Dermis blood vessel endothelial cell (primary cell): ENCODE measurements at places on chromosomes 7 and 10. TPM values are rescaled to one million over a fixed set of nuclear protein-coding genes. Genes with fewer than 3 reads are reported as not detected.

- DNase-seq: no peak
Measured at GRCh38 chr10:44180321-44181168, 204.4 kb downstream of the CXCL12 start.

PFKFB3 gene
- 30.1 and 35.3 TPM in 2 replicates for total RNA-seq

DNA sequence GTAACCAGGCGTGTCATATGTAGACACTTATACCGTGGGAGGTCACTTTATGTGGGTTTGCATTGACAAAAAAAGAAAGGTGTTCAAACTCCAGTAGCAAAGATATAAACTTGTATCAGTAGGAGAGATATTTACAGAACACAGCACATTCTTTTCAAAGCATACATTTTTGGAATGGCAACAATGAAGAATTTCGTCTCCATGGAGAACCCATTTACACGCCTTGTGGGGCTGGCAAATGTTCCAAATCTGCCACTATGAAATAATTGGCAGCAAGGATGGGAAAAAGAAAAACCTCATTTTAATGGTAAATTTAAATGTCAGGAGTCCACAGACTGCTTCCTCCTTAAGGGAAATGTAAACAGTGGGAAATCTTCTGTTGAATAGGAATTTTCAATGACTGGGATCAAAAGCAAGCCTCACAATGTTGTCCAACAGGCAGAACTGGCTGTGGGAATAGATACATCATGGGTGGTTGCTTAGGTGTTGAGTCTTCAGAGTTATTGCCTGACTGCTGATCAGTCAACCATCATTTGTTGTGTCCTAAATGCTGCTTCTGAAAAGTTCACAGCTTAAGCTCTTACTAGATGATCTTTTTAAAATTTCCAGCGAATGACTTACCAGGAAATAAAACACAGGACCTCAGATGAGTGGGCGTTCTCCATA is 256.6 kb upstream of the SEMA3C start:
- no peak for DNase-seq

DNA sequence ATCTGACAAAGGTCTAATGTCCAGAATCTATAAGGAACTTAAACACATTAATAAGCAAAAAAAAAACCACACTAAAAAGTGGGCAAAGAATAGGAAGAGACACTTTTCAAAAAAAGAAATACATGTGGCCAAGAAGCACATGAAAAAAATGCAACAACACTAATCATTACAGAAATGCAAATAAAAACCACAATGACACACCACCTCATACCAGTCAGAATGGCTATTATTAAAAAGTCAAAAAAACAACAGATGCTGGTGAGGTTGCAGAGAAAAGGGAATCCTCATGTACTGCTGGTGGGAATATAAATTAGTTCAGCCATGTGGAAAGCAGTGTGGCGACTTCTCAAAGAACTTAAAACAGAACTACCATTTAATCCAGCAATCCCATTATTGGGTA is 119.0 kb downstream of the LMBR1 start:
- DNase-seq: no peak

GRCh38 chr10:43228783-43229207 is 38.1 kb downstream of the RASGEF1A start:
- no peak for DNase-seq

DNA sequence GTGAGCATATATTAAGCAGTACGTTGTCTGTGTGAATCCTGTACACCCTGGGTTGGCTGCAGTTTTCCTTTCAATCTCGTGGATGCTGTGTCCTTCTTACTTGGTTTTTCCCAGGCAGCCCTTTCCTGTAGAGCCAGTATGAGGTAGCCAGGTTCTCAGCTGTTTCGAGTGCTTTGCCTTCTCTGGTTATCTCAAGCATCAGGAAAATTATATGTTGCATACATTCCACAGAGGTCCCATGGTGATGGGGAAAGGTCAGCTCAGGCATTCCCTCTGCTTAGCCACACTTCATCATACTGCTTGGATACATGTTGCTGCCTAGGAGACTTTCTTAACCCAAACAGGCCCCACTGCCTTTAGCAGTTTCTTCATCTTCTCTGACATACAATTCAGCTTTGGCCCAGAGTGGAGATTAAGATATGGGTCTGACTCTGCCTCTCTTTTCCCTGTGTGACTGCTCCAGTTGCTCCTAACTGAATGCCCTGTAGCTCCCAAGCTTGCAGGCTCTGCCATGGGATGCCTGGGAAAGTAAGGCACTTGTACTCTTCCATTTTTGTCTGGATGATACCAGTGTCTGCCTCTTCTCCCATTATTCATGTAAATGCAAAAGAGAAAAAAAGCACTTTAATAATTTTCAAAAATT is 11.3 kb downstream of the GNAI1 start:
- peak; percentile 52 for DNase-seq

BEND7 gene
- 14.2 and 15.3 TPM in 2 replicates for total RNA-seq

PSMC2 gene
- 211 and 258 TPM in 2 replicates for total RNA-seq

CTNNA3 gene
- total RNA-seq: under 0.01 TPM in 1 of 2 replicates, not detected in the other

DNA sequence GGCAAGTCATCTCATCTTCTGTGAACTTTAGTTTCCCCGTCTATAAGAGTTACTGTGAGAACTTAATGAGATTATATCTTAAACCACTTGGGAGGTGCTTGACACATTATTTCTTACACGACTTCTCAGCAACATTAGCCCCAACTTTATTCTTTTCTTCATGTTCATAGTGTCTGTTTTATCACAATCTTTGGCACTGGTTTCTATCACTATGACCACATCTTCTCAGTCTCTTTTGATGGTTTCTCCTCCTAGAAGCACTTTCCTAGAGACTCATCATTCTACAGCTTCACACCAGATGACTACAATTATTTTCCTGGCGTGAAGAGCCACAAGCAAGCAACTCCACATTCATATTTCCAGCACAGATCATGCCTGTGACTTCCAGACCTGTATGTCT is 26.5 kb upstream of the BET1 start:
- DNase-seq: no peak

GRCh38 chr10:17077346-17077781 is 52.2 kb downstream of the CUBN start:
- no peak for DNase-seq

DNA sequence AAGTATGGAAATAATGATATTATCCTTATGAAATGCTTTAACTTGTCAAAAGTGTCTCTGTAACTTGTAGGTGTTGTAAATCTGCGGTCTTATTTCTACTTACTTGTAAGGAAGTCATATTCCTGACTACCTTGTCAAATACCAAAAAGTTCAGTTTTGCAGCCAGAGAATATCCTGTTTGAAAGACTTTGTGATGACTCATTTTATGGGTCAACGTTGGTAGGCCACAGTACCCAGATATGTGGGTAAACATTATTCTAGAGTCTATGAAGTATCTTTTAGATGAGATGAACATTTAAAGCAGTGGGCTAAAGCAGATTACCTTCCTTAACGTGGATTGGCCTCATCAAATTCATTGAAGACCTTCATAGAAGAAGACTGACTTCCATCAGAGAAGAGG is 195.3 kb downstream of the PPP1R9A start:
- peak; percentile 1 for DNase-seq

DNA sequence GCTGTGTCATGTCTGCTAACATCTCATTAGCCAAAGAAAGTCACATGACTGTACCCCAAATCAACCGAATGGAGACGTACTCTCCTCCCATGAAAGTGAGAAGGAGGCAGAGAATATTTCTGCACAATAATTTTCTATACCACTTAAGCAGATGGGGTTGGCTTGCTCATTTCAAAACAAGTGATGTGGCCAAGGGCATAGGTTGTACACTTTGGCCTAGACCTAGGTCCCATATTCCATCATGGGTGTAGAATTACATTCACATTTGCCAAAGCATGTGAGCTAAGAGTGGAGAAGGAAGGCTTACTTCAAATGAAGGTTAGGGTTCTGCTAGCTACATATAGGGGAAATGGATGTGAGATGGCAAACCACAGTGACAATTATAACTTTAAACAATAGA is 83.0 kb downstream of the ZNF365 start:
- DNase-seq: no peak

PSD gene
- total RNA-seq: 0.23 and 0.34 TPM in 2 replicates

LIPF gene
- not detected in 2 replicates for total RNA-seq

DNA sequence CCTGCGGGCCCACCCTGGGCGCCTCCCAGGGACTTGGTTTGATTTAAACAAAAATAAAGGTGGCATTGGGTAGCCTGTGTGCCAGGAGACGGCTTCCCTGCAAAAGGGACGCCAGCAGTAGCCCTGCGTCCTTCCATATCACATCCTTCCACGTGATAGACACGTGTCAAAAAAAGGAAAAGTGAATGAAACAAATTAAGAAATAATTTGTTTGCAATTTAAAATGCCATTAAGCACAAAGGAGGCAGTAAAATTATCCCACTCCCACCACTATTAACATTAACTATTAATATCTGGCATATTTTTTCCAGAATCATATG is 7.6 kb downstream of the TACR2 start:
- DNase-seq: no peak

SPDYE2B gene
- not detected in 2 replicates for total RNA-seq

- DNase-seq: no peak
Measured at GRCh38 chr7:97842006-97842405, 30.2 kb downstream of the ASNS start.

DNA sequence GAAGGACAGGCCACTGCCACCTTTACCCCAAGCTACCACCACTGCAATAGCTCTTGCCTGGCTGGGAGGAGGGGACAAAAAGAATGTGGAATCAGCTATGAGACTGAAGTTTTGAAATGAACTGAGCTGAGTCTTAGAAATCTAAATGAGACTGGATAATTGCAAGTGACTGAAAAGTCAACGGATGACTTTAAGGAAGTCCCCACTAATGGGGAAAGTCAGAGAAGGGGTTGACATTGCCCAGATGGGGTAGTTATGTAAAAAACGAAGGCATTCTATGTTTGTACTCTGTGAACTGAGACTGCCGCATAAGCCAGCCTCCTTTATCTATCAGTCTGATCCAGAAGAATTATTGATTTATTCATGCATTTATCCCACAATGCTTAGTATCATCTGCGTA is 67.2 kb downstream of the RBM20 start:
- DNase-seq: no peak

GRCh38 chr7:157825325-157825724 is 488.5 kb downstream of the DNAJB6 start:
- DNase-seq: no peak

CDK14 gene
- total RNA-seq: 3.0 and 3.2 TPM in 2 replicates

DNA sequence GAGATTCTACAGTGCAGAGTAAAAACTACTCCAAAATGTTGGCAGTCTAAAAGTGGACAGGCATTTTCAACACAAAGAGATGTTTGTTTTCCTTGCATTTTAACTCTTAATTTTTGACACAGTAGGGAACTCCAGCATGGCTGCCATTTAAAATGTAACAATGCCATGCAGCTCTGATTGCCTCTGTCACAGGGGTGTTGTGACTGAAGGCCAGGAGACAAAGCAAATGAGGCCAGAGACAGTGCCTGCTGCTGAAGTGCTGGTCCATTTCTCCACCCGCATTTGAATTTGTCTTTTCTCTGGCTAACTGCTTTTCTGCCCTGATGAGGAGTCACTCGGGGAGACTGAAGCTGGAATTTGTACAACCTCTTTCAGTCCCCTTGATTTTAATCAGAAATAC is 710.6 kb upstream of the GALNT17 start:
- DNase-seq: no peak

HOXA1 gene
- 0.68 and 0.84 TPM in 2 replicates for total RNA-seq

PRTFDC1 gene
- total RNA-seq: 8.0 and 13.2 TPM in 2 replicates

DNA sequence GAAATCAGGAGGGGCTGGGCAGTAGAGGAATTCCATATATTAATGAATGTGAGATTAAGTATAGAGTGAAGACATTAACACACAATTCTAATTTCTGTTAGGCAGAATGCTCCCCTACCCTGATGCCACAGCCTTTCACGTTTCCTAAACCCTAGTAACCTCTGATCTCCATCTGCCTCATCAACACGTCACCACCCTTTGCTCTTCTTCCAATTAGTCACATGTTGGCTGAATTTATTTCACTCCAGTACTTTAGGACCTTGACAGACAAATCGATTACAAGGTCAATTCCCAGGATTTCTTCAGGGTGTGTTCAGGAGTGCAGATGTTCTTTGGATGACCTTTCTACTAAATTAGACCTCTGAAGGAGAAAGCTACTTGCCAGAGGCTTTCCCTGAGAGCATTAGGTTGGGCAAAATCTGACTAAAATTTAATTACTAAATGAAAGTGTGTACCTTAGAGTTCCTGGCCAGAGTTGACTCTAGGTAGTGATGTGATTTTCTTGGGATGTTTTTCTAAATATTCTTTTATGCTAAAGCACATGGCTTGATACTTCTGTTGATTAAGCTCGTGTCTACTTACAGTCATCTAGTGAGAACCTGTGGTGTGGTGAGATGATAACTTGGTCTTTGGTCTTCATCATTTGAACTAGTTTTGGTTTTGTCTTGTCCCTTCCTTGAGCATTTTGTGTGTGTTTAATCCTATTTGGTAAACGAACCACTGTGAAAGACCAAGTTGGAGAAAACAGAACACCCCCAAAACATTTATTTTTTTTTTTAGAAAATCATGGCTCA is 12.7 kb downstream of the AGR2 start:
- DNase-seq: no peak

- no peak for DNase-seq
Measured at GRCh38 chr10:33776419-33777070, 442.1 kb upstream of the NRP1 start.

MSMB gene
- total RNA-seq: not detected in 2 replicates

TECTB gene
- not detected in 2 replicates for total RNA-seq

TMEM184A gene
- under 0.01 and 0.05 TPM in 2 replicates for total RNA-seq

SLC39A12 gene
- total RNA-seq: under 0.01 TPM in 1 of 2 replicates, not detected in the other

NACAD gene
- total RNA-seq: 0.68 and 1.9 TPM in 2 replicates

- no peak for DNase-seq
Measured at GRCh38 chr7:135616136-135616535, 46.2 kb upstream of the STMP1 start.

HTR5A gene
- total RNA-seq: not detected in 2 replicates

GRCh38 chr10:120005207-120006201 is 113.0 kb downstream of the SEC23IP start:
- no peak for DNase-seq

- DNase-seq: no peak
Measured at GRCh38 chr10:2670864-2671263, 396.5 kb upstream of the PFKP start.

CPED1 gene
- total RNA-seq: 1.9 and 2.3 TPM in 2 replicates

DNA sequence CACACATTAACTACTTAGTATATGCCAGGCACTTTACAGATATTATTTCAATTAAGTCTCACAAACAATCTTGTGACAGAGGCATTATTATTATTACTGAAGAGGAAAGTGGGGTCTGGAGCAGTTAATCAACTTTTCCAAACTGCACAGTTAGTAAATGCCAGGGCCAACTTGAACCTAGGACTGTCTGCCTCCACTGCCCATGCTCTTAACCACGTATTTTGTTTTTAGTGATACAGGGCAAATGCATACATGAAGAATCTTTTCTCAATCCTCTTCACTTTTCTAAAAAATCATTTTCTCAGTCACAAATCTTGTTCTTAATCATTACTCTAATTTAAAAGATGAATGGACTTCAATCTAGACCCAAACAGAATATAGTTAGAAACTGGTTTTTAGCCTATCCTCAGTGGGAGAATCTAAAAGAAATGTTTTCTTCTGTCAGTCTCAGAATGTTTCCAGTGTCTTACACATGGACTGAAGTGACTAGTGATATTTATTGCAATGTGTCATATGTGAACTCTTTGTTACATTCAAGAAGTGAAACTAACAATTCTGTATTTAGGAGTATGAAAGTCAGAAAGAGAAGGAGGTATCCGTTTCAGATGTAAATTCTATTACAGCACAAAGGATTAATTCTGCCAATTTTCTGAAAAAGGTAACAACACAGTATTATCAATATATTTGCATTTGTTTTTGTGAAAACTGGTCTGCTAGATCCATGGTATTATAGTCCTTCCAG is 55.5 kb upstream of the CCNJ start:
- no peak for DNase-seq

SEC61G gene
- 162 and 618 TPM in 2 replicates for total RNA-seq

- no peak for DNase-seq
Measured at GRCh38 chr7:55024776-55025175, 6.0 kb downstream of the EGFR start.

NPFFR1 gene
- total RNA-seq: not detected in 2 replicates
